ENCODE measurements at places on chromosomes 4 and X.

GRCh38 chr4:79364061-79364460 lies 38.2 kb upstream of the NAA11 start:
- DNase-seq, result no peak

GRCh38 chr4:21709761-21710160 lies 238.8 kb downstream of the KCNIP4 start:
- DNase-seq, result no peak

DNA sequence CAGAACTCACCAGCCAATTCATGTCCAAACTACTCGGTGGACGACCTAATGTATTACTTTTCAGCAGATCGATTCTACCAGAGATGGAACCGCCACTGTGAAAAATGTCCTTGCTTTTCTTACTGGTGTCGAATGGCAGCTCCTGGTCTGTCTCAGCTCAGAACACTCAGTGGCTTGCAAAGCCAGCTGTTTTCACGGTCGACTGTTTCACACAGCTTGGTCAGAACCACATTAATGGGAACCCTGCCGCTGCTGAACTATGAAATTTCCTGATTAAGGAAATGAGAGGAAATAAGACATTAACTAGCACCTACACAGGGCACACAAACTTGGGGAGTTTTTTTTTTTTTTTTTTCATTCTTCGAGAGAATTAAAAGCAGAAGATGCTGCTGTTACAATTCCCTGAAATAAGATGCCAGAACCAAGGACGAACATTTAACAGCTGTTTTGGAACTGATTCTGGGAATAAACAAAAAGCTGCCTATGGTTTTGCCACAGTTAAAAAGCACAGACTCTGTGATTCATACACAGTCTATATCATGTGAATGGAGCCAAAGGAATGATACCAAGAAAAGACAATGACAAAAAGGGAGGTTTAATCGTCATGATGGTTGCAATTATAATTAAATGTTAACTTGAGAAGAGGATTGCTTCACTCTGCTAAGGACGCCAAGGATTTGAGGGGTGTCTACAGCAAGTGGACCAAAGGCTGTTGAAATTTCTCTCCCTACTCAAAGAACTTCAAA lies 31.3 kb downstream of the SUPT20HL2 start:
- peak; percentile 22 for DNase-seq

DNA sequence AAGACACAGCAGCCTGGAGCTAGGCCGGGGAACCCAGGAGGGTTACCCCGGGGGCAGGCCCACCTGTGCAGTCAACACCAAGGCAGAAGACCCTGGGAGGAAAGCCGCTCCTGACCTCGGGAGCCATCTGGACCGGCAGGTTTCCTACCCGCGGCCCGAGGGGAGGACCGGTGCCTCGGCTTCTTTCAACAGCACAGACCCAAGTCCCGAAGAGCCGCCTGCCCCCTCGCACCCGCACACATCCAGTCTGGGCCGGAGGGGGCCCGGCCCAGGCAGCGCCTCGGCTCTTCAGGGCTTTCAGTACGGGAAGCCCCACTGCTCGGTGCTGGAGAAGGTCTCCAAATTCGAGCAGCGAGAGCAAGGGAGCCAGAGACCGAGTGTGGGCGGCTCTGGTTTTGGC lies 157.8 kb downstream of the SOWAHB start:
- DNase-seq, result no peak

- DNase-seq, result no peak
These were observed 58.4 kb downstream of the DCUN1D4 start for GRCh38 chr4:51901363-51901762.

GRCh38 chr4:85522277-85522676 lies 47.3 kb downstream of the ARHGAP24 start:
- DNase-seq, result no peak

DNA sequence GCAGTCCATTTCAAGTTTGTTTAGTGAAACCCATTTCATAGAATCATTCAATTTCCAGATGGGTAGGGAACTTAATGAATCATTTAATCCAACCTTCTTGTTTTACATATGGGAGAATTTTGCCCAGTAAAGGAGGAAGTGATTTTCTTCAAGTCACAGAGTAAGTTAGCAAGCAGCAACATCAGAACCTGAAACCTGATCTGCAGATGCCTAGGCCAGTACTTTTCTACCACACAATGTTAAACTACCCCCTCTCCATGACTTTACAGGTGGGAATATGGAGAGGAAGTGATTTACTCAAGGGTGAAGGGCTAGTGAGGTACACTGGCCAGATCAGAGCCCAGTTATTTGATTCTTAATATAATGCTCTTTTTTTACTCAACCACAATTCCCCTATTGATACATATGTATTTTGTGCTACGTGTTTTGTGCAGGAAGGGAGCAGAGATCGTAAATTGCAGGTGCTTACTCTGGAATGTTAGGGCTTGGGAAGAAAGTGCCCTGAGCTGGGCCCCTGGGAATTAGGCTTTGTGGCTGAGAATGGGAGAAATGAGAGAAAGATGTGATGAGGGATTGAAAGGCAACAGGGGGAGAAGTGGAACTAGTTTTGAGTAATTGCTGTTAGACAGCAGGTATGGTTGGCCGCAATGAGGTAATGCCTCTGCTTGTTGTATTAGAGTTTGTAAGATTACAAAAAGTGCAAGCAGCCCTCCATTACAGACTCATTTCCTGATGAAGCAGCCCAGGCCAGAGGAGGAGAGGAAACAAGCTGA lies 6.8 kb downstream of the LHFPL1 start:
- DNase-seq, result no peak

- DNase-seq, result no peak
These were observed 22.9 kb downstream of the AWAT2 start for GRCh38 chrX:70026851-70027200.

GRCh38 chrX:16185725-16186136 lies 18.4 kb downstream of the MAGEB17 start:
- DNase-seq, result peak; percentile 90

DNA sequence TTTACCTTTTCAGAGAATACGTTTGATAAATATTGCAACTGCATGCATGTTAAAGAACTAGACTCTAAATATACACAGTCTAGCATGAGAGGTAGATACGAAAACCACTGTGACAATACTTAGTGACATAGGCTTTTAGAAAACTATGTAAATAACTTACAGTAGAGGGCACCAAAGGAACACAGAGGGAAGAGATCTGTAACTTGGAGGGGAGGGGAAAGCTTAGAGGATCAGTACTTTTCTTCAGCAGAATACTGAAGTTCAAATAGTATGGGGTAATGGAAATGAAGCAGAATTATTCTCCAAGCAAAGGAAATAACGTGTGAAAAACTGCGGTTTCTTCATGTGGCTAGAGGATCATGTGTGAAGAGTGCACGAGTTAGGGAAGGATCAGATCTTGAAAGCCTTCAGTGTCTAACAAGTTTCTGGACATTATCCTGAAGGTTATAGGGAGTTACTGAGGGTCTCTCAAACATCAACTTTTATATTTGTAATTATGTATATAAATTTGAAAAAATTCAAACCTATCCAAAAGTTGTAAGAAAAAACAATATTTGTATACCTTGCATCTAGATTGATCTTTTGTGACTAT lies 264.3 kb downstream of the NPFFR2 start:
- peak; percentile 57 for DNase-seq

- DNase-seq, result no peak
These were observed 69.8 kb downstream of the RBM47 start for GRCh38 chr4:40559585-40560465.

DNA sequence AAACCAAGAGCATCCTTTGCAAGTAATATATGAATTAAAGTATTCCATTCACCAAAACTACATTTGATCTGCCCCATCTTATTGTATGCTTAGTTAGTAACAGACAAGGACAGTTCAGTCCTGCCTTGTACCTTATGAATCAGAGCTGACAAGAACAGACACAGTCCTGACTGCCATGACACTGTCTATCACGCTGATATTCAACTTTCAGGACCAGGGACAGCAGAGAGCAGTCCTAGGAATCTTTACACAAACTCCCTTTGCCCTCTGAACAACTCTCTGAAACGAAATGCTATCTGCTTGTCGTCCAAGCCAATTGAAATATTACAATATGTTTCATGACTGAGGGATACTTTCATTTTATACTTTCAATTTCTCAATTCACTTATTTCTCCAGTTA lies 268.6 kb upstream of the VCX start:
- DNase-seq, result no peak

DNA sequence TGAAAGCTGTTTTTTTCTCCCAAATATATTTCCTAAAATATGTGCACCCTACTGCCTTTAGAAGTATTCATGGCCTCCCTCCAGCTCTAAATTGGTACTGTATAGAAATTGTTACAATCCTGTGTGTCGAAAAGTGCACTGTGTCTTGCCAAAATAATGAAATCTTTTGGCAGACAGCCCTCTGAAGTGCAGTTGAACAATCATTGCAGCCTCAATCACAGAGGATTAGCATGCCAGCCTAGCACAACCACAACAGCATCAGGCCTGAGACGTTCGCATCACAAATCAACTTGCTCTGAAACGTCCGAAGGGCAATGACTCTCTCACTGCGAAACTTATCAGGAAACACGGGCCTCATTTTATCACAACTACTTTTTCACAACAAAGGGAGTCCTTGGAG lies 99.0 kb downstream of the ANOS1 start:
- DNase-seq, result peak; percentile 0

DNA sequence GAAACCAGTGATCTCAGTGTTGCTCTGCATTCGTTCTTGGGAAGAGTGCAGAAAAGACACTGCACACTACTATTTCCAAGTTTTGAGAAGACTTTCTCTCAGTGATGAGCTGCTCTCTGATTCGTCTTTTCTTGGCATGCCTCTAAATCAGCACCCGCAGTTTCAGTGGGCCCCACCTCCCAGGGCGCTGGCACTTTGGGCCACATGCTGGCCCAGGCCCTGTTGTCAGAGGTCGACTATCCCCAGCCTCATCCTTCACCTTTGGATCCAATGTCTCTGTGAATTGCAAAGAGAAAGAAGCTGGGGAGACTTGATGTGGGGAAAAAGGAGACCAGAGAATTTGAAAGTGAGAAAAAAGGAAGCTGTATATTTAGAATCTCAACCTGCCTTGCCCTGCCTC lies 644.1 kb upstream of the PITX2 start:
- no peak for DNase-seq

DNA sequence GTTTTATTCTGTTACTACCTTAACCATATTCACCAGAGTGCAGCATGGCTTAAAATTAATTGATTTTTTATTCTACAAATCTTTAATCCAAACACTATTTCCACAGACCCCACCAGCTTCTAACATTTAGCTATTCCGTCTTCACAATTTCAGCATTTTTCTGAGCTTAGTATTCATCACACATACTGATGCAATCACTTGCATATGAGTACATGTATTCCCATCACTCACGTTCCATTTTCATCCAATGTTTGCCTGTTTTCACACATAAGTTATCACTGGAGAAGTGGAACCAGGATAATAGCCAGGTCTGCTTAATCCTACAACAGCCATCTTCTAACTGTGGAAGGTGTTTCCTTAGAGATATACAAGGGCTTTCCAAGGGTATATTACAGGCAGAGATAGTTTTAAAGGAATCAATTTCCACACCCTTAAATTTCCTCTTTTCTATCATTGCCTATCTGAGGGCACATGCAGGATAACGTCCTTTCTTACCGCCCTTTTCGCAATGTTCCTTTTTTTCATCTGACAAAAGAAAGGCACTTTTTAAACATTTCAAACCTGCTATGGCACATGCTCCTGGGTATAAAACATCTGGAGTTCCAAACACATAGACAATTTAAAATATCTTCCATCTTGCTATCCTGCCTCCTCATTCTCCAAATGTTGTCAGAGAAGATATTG lies 115.8 kb downstream of the CORIN start:
- DNase-seq, result peak; percentile 41

DNA sequence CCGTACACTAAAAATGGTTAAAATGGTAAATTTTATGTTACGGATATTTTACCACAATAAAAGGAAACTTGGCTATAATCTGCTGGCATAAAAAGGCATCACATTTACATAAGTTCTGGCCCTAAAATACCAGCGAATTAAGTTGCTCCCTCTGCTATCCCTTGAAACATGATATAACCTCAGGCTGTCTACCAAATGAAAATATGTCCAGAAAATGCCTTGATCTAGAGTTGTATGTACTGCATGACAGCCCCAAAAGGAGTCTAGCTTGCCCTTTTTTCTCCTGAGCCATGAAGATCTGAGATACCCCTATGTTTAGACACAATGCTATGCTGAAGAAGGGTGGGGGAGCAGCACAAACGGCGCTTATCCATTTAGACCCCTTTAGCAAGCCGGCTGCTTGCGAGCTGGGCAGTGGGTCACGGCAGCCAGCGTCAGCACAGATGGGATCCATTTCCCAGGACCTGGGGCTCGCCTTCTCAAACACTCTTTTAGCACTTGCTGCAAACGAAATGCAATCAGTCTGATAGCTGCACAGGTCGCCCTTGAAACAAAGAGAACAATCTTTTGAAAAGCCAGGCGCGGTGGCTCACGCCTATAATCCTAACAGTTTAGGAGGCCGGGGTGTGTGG lies 77.0 kb downstream of the AFAP1 start:
- peak; percentile 34 for DNase-seq

DNA sequence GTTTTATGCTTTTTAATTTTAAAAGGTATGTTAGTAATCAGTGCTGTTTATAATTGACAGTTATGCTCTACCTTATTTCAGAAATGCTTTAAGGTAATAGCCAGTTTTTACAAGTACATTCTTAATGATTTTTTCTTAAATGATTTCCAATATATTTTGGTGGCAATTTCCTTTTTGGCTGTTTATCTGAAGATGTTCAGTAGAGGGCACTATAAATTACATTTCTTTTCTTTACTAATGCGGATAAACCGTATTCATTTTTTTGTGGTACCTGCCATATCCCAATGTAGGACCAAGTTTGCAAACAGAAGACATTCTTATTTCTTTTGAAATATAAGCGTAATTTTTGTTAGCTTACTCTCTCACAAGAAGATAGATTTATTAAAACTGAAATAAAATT lies 65.4 kb downstream of the CCKAR start:
- no peak for DNase-seq

DNA sequence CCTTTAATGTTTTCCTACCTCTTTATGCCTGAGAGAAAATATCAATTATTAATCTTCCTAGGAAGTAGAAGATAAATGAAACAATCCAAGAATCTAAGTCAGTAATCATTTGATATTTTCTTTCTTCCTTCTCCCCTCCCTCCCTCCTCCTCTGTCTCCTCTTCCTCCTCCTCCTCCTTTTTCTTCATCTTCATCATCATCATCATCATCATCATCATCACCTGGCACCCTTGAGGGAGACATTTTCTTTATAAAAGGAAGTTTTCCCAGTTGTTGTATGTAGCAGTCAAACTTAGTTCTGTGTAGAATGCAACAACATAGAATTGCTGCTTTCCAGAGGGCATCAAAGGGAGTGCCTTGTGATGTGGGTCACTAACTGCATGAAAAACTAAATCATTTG lies 100.1 kb downstream of the SLC10A6 start:
- DNase-seq, result no peak

DNA sequence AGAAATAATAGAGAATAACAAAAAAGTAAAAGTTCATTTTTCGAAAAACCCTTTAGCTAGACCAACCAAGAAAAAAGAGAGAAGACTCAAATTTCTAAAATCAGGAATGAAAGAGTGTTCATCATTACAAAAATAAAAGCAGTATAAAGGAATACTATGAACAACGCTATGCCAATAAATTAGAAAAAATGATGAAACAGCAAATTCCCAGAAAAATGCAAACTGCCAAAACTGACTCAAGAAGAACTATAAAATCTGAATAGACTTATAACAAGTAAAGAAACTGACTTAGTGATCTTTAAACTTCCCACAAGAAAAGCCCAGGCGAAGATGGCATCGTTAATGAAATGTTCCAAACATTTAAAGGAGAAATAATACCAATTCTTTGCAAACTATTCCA lies 3.1 kb upstream of the ZCCHC13 start:
- no peak for DNase-seq
